NCI-H774 (cell line): ENCODE measurements at places on chromosomes 12 and 14.

DNA sequence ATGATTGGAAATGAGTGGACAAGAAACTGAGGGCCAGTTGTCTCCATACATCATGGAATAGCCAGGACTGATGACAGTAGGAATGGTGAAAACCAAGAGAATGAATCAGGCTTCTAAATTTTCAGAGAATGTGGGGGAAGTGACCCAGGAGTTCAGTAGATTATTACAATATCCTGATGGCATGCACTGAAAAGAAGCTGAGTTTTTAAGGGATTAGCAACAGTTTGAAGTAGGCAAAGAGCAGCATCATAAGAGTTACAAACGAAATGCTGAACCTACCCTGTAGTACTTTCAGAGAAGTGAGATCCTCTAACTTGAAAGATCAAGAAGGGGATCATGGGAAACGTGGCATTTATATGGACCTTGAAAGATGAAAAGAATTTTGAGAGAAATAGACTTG is 13.2 kb downstream of the SLC2A14 start:
- DNase-seq: no peak

- DNase-seq: no peak
Observed at GRCh38 chr12:46958053-46958452, 121.4 kb upstream of the PCED1B start.

- DNase-seq: no peak
Observed at GRCh38 chr12:68977909-68978610, 45.1 kb upstream of the CPM start.

DNA sequence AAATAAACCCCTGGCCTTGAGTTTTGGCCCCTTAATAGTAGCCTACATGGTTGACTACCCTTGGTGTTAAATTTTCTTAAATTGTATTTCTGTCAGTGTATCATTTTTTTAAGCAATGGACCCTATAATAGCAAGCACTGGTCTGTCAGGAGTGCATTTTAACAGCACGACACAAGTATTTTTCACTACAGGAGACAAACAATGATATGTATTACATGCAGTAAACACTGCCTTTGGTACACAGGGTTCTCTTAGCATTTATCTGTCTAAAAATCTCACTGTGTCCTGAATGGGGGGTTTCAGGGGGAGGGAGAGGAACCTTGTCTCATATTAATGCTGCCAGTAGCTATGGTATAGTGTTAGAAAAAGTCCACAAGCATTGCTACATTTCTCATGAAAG is 18.4 kb downstream of the LMO3 start:
- no peak for DNase-seq

GRCh38 chr14:64417771-64418125 is 29.6 kb downstream of the MTHFD1 start:
- no peak for DNase-seq

GRCh38 chr12:39272871-39273655 is 169.9 kb downstream of the KIF21A start:
- peak; percentile 35 for DNase-seq

DNA sequence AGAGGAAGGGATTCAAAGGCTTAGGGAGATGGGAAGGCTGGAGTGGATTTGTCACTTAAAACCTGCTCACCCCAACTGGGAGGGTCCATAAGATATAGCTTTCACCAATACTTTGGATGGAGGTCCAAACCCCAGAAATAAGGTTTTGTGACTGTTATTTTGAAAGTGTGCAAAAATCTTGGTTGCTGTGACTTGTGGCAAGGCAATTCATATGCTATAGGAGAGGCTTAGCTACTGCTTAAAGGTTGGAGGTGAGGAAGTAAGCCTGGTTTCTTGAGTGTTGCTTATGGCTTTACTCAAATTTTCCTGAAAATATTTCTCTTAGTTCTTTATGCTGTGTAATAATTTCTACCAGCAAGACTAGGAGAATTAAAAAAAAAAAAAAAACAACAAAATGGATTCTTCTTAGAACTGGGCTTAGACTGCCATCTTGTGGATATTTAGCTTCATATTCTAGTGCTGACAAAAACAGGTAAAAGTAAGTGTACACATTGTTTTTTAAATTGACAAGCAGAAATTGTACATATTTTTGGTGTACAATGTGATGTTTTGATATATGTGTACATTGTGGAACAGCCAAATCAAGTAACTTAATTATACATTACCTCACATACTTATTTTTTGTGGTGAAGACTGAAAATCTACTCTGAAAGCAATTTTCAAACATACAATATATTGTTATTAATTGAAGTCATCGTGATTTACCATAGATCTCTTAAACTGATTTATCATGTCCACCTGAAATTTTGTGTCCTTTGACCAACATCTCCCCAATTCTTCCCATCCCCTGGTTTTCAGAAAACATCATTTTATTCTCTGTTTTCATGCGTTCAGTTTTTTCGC is 23.0 kb downstream of the PDE6H start:
- DNase-seq: peak; percentile 46

DNA sequence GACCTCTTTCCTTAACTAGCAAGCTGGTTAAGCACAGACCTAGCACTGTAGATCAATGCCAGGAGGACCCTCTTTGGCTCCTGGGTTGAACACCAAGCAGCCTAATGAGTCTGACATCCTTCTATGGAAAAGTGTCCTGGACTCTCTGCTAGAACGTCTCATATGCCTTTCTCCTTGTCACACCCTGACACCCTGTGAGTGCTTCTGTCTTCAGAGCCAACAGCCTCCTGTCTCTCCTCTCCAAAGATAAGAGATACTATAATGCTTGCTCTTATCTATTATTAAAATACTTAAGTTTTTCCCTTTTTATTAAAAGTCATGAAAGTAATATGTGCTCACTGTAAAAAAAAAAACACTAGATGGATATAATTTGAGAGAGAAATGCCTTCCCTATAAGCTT is 222.7 kb downstream of the FOXN3 start:
- DNase-seq: no peak

GRCh38 chr12:3073438-3074250 is 3.5 kb upstream of the TSPAN9 start:
- peak; percentile 82 for DNase-seq
